Fibroblast of the aortic adventitia (primary cell): ENCODE measurements at places on chromosomes 1 and 21. TPM values are rescaled to one million over a fixed set of nuclear protein-coding genes. Genes with fewer than 3 reads are reported as not detected.

CITED4 gene
- 3.5 and 3.6 TPM in 2 replicates for total RNA-seq

SETSIP gene
- not detected in 2 replicates for total RNA-seq

ZZZ3 gene
- 72.4 and 86.3 TPM in 2 replicates for total RNA-seq

TSPAN2 gene
- total RNA-seq: 0.18 and 2.5 TPM in 2 replicates

OXCT2 gene
- total RNA-seq: 0.98 and 0.99 TPM in 2 replicates

EVA1B gene
- total RNA-seq: 167 and 366 TPM in 2 replicates

ESPN gene
- not detected in 2 replicates for total RNA-seq

TFF2 gene
- total RNA-seq: not detected in 2 replicates

SIK1 gene
- total RNA-seq: 4.4 TPM in 1 of 2 replicates, not detected in the other

TNFSF4 gene
- total RNA-seq: 0.49 and 2.0 TPM in 2 replicates

PCSK9 gene
- 1.1 and 2.5 TPM in 2 replicates for total RNA-seq

TUFT1 gene
- total RNA-seq: 3.9 and 5.4 TPM in 2 replicates

FCRLA gene
- 0.90 TPM in 1 of 2 replicates, not detected in the other for total RNA-seq

C2CD2 gene
- total RNA-seq: 14.7 and 20.2 TPM in 2 replicates

C1orf185 gene
- total RNA-seq: not detected in 2 replicates

BMP8B gene
- not detected in 2 replicates for total RNA-seq

RBM11 gene
- total RNA-seq: not detected in 2 replicates
